GM20000 (cell line): ENCODE measurements at places on chromosomes 2 and 18.
A peak's percentile ranks its signal among the peaks of the same experiment; 100 is the strongest.

- DNase-seq = no peak
Measured at GRCh38 chr2:196380098-196380497, 208.7 kb upstream of the STK17B start.

GRCh38 chr2:232419245-232420072 lies 12.8 kb downstream of the ALPG start:
- DNase-seq = no peak

- DNase-seq = no peak
Measured at GRCh38 chr18:70981400-70982140, 692.7 kb downstream of the SOCS6 start.

- no peak for DNase-seq
Measured at GRCh38 chr2:69601179-69601612, 42.3 kb downstream of the AAK1 start.

- DNase-seq = no peak
Measured at GRCh38 chr2:57880446-57880845, 166.2 kb upstream of the VRK2 start.

DNA sequence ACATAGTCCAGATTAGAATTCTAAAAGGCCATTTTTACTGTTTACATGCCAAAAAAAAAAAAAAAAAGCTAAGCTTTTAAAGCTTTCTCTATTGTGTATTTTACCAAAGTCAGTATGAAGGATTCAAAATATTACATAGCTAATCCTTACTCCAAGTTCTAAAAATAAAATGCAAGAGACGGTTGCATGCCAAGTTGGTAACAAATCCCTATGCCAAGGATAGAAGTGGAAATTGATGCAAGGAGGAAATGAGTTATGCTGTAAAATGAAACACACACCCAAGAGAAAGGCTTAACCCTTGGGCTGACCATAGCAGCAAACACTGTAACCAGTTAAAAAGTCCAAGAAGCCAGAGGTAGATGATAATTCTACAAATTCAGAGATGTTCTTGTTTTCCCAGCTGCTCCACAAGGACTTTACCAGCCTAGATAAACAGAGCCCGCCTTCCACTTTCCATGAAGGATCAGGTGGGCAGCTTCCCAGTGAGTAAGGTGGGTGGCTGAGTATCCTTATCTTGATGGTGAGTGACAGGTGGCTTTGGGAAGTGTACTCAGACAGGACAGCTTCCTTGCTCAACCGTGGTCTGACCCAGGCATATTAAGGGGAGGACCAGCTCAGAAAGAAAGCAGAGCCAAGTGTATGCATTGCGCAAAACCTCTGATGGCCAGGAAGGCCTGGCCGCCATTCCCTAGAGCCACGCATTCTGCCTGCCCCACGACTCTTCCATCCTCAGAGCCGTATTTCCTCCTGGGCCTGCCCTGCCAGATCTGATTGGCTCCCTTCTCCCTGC lies 34.4 kb downstream of the ATP8B1 start:
- DNase-seq = no peak

- DNase-seq = peak; percentile 52
Measured at GRCh38 chr18:59876310-59876626, 23.5 kb upstream of the PMAIP1 start.

- no peak for DNase-seq
Measured at GRCh38 chr2:235551965-235552364, 58.1 kb downstream of the AGAP1 start.

DNA sequence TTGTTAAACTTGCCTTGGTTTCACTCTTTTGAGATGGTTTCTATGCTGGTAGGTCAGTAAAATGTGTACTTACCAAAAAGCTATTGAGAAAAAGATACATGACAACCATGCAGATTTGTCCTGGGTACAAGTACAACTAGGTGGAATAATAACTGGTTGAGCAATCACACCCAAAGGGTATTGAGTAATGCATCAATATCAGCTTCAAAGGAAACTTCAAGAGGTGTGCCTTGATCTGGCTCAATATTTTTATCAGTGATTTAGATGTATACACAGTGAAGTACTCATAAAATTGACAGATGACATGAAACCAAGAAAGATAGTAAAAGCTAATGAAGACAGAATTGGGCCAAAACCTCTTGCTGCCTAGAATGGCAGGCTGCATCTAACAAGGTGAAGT lies 21.7 kb upstream of the GALNT1 start:
- no peak for DNase-seq

- no peak for DNase-seq
Measured at GRCh38 chr2:62631160-62632085, 74.1 kb upstream of the EHBP1 start.

GRCh38 chr2:236584521-236585384 lies 15.1 kb downstream of the ACKR3 start:
- no peak for DNase-seq
